ENCODE measurements at places on chromosomes 4 and X.

- DNase-seq: no peak
These were observed 135.8 kb upstream of the IL1RAPL2 start for GRCh38 chrX:104430072-104430741.

DNA sequence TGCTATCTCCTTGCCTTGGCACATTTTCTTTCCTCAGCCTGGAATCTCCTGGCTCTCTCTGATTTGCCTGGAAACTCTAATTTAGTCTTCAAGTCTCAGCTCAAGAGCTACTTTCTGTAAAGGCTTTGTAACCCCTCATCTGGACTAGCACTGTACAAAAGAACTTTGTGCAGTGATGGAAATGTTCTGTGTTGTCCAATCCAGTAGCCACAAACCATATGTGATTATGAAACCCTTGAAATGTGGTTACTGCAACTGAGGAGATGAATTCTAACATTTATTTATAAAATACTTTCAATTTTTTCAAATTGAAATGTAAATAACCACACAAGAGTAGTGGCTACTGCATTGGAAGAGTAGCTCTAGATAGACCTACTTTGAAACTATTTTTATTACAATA lies 66.6 kb upstream of the HS3ST1 start:
- DNase-seq: no peak

- DNase-seq: no peak
These were observed 48.1 kb upstream of the FAM9C start for GRCh38 chrX:13092455-13092941.

DNA sequence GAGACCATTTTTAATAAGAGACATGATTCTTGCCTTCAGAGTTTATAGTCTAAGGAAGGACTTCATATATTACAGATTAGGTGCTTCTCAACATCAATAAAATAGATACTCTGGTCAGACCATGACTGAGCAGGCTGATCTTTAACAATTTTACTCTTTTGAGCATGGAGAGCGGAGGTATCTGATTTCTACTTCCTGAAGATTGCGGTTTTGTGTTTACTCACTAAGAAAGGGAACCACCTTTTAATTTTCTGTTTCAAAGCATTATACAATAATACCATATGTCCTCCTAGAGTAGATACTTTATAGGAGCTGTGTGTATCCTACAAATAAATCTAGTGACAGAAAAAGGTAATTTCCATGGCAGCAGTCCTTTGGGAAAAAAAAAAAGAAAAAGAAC lies 12.5 kb downstream of the MORC4 start:
- no peak for DNase-seq

DNA sequence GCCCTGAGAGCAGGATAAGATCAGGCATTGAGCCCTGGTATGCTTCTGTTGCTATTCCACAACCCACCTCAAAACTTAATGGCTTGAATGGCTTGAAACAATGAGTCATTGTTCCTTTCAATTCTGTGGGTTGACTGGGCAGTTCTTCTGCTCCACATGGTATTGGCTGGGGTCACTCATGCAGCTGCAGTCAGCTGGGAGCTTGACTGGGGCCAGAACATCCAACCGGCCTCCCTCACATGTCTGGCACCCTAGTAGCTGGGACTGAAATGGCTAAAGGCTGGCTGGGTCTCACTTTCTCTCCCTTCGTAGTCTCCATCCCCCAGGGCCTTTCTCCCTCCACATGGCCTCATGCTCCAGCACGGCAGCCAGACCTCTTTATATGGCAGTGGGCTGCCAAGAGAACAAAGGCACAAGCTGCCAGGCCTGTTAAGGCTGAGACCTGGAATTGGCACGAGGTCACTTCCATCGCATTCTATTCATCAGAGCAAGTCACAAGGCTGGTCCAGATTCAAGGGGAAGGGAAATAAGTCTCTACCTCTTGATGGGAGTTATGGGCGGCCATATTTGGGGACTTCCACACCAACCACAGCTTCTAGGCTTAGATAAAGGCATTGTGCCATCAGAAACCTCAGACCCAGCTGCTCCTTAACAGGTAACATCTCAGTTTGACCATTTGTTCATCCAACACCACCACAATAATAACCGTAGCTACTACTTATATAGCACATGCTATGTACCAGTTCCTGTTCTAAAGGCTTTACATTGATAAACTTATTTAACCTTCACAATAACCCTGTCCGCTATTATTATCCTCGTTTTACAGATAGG lies 159.7 kb upstream of the ATP6AP2 start:
- no peak for DNase-seq

GRCh38 chrX:71227370-71228062 lies 4.5 kb downstream of the GJB1 start:
- DNase-seq: no peak

DNA sequence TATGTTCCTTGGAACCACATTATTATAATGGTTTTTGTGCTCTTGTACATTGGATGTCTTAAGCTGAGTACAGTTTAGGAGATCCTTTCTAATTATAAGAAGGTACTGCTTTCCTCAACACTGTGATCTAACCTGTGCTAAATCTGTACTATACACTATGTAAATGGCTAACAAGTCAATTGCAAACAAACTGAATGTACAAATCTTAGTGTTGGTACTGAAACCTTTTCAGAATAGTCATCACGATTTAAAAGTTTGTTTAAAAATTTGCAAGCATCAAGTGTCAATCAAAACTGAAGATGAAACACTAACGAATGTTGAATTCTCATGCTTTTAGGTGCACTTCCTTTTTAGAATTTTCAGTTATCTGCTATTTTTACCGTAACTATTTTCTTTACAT lies 2090.4 kb upstream of the TENM3 start:
- DNase-seq: no peak

- no peak for DNase-seq
These were observed 383.4 kb downstream of the ANKRD50 start for GRCh38 chr4:124329134-124329533.

GRCh38 chrX:122439831-122440230 lies 744.2 kb upstream of the GRIA3 start:
- DNase-seq: no peak

DNA sequence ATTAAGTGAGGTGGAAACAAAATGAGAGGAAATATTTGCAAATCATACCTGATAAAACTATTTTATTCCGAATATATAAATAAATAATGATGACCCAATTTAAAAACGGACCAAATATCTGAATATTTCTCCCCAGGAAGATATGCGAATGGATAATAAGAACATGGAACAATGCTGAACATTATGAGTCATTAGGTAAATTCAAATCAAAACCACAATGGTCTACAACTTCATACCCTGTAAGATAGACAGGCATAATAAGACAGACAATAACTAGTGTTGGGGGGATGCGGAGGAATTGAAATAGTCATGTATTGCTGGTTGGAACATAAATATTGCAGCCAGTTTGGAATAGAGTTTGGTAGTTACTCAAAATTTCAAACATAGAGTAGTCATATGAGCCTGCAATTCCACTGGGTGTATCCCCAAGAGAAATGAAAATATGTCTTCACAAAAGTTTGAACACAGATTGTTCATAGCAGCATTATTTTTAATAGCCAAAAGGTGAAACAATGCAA lies 47.6 kb upstream of the DRP2 start:
- no peak for DNase-seq

- peak; percentile 65 for DNase-seq
These were observed 121.8 kb upstream of the TMEM47 start for GRCh38 chrX:34778916-34779315.
